Kidney (tissue), 22 donors: ENCODE measurements at places on chromosomes 12 and 14. TPM values are rescaled to one million over a fixed set of nuclear protein-coding genes. Genes with fewer than 3 reads are reported as not detected.

The EMC9 gene
- 22.1 TPM for total RNA-seq

The NPAS3 gene
- total RNA-seq, result 5.0 TPM

DNA sequence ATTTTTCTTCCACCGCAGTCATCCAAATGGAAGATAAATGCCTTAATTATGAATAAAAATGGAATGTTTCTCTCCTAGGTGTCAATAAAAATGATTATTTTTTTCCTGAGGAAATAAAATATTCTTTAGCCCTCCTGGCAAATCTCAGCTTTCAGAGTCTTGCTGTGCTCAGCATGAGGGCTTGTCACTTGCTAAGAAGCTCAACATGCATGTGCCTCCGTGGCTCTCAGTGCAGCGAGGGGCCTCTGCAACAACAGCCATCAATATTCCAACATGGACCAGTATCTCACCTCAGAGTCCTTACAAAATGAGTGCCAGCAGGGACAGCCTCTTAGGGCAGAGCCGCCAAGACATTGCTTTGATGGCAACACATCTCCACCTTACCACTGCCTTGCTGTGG is 159.5 kb upstream of the TMPO start:
- no peak for DNase-seq

- peak; percentile 18 for DNase-seq
Measured at GRCh38 chr12:90543374-90543773, 411.6 kb downstream of the CCER1 start.

GRCh38 chr12:39392154-39392925 is 50.6 kb downstream of the KIF21A start:
- DNase-seq, result no peak

- no peak for DNase-seq
Measured at GRCh38 chr12:42691991-42692557, 102.5 kb upstream of the PRICKLE1 start.
